Cortex of kidney (tissue), 1 donor: ENCODE measurements at places on chromosomes 1 and 21.

- DNase-seq = no peak
Measured at GRCh38 chr1:231778009-231778719, 151.6 kb downstream of the DISC1 start.

- DNase-seq = peak; percentile 93
Measured at GRCh38 chr1:43946236-43947060, at the start of gene IPO13. TSS of gene IPO13 (plus strand) at chr1:43946950. CDS start at chr1:43947601, 651 bp downstream.

- DNase-seq = no peak
Measured at GRCh38 chr1:162218546-162218945, 149.1 kb downstream of the NOS1AP start.

DNA sequence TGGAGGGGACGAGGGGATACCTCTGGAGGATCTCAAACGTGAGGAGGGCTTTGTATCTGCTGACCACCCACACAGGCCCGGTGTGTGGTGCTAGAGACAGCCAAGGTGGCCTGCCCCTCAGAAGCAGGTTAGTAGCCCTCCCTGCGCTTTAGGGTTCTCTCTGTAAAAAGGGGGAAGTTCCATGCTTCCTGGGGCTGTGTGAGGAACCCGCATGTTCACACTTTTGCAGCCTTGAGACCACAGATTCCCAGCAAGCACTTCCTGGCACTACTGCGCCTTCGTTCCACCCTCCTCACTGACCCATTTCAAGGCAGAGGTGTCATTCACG, 7.9 kb upstream of the GUCA2B start:
- DNase-seq = no peak
